ENCODE measurements at places on chromosomes 7 and 10.

- DNase-seq = no peak
Observed at GRCh38 chr10:70673043-70673928, 980 bp downstream of the ADAMTS14 start.

DNA sequence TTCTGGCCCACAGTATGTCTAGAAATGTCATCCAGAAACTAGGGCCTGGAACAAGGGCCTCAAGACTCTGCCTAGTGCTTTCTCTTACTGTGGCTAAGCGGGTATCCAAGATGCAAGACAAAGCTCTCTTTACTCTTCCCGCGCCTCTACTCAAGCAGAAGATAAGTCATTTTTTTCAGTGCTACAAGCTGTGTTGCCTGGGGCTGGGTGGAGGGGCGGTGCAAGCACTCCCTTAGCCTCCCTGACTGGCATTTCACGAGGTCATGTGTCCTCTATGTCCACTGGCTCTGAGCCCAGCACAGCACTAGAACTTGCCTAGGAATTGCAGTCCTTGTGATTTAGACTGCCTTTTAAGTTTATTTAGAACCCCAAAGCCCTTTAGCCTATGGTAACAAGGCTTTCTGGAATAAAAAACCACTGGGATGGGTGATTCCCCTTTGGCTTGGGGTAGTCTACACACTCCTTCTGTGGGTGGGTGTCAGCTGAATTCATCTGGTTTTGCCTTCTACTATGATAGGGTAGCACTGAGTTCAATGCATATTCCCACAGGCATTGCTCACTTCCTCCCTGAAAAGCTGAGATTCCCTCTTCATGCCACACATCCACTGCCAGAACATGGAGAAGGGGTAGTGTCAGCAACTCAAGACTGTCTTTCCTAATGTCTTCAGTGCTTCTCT, 371.8 kb upstream of the KCND2 start:
- DNase-seq = no peak

- no peak for DNase-seq
Observed at GRCh38 chr7:82945056-82945455, 217.6 kb downstream of the PCLO start.

DNA sequence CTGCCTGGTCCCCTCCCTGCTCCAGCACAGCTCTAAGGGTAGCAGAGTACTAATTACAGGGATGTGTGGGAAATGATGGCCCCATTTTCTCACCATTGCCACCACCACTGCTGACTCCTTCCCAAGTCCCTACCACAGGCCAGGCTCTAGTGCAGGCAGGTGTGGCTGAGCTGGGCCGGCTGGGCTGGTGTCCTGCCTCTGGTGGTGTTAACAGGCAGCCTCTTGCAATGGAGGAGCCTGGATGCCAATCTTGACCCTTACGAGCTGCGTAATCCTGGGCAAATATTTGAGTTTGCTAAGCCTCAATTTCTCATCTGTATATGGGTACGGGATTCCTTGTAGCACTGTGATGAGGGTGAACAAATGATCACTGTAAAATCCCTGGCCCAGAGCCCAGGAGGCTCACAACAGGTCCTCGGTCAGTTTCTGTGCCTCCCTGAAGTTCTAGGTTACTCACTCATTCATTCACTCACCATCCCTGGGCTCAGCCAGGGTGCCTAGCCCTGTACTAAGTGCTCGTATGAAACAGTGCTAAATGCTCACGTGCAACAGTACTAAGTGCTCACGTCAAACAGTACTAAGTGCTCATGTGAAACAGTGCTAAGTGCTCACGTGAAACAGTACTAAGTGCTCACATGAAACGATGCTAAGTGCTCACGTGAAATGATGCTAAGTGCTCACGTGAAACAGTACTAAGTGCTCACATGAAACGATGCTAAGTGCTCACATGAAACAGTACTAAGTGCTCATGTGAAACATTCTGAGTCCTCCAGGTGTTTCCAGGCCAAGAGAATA, 2.3 kb upstream of the FZD9 start:
- DNase-seq = no peak
